ENCODE measurements at places on chromosomes 1 and 21. TPM values are rescaled to one million over a fixed set of nuclear protein-coding genes. Genes with fewer than 3 reads are reported as not detected.

DNA sequence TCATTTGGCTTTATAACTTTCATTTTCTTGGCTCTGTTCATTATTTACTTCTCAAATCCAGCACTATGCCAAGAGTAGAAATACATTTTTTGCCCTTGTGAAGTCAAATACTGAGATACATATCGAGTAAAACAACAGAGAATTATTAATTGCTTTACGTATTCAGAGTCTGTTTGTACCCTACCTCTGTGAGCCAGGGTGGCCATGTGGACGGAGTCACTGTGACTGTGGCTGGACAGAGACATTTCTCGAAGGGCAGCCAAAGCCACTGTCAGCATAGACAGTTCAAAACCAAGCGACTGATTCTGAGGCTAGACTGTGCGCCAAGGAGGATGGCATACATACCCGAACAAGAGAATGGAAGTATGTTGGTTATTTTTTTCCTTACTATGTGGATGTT, 391.0 kb upstream of the PROX1 start:
- DNase-seq: no peak

- DNase-seq: peak; percentile 48
These were observed 88.3 kb upstream of the SELENON start for GRCh38 chr1:25711555-25712298.

DNA sequence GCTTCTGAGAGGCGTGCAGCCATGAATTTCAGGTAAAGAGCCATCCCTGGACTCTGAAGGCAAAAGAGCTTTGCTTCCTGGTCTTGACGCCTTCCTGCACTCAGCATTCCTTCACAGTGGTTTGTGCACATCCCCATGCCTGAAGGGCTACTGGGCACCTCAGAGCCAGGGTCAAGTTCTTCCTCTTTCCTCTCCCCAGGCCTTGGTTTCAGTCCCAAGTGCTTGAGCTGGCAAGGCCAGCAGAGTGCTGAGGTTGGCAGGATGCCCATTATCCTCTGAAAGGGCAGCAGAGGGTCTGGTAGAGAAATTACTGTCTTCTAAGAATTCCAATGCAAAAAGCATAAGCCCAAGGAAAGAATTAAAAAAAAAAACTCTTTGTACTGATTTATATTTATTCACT, 1064.9 kb downstream of the TTLL7 start:
- DNase-seq: no peak

Gene FAM89A
- total RNA-seq: 8.5 TPM

GRCh38 chr1:21882721-21883415, 54.2 kb downstream of the HSPG2 start:
- DNase-seq: no peak

- DNase-seq: no peak
These were observed 1341.7 kb downstream of the PLA2G4A start for GRCh38 chr1:188170411-188170810.

DNA sequence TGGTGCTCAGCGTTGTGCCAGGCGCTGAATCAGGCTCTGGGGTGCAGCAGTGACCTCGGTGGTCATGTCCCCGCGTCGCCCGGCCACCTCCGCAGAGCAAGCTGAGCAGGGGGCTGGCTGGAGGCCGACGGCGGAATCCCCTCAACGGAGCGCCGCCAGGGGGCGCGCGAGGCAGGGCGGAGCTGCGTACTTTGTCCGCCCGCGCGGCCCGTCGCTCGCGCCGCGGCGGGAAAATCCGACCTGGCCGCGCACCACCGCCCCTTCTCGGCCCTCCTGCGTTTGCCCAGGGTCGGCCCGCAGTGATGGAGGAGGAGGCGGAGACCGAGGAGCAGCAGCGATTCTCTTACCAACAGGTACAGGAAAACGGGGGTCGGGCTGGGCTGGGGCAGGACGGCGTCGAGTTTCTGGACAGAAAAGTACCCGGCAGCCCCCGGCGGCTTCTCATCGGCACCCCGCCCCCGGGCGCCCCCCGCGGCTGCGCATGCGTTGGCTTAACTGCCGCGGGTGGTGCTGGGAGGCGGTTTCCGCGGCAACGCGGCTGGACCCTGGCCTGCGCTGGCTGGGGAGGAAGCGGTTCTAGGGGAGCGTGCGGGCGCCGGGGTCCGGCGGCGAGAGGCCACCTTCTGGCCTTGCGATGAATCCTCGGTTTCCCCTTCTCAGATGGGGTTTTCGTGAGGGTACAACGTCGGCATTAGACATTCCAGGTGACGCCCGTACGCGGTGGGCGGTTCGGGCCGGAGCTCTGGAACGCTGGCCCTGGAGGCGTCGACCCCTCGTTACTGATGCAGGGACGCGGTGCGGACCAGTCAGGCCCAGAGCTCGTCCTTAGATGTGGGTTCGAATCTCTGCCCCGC, at the start of gene CENPS:
Gene CENPS, plus strand, starts transcription at position 218 of the 854 bp plus-strand sequence. Its CDS starts 85 bp downstream, at position 303.
- DNase-seq: peak; percentile 93

Gene PLCH2
- 1.4 TPM for total RNA-seq

Measured in OCI-LY7 (cell line).